GM12878 (cell line): ENCODE measurements at places on chromosomes 16 and 17. TPM values are rescaled to one million over a fixed set of nuclear protein-coding genes. Genes with fewer than 3 reads are reported as not detected.

DNA sequence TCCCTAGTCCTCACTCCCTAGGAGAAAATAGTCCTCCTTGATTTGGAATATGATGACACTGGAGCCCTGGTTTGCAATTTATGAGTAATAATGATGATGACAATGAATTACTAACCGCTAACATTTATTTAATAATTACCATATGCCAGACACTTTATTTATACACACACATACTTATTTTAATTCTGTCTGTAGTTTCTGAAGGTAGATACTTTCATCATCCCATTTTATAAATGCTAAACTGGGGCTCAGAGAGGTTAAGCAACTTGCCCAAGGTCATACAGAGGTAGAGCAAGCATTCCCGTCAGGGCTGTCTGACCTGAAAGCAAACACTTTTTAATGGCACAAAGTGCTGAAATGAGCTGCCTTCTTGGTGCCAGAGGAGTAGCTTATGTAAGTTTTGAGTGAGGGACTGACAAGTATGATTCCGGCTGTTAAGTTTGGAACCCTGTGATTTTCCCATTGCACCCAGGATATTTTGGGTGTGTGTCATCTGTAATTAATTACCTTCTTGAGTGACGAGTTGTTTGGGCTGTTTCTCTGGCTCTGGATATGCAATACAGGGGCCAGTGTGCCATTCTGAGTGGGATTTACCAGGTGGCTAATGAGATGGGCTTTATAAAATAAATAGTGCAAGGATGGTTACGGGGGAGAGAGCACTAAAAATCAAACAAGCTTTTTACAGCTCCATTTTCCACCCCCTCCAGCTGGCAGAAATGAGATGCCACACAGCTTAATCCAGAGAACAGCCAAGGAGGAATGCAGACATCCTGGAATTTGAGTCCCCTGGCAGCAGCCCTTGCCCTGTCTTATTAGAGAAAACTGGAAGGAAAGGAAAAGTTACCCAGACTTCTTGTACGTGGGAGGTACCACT, 211.8 kb downstream of the SNX29 start:
- no peak for DNase-seq

DNA sequence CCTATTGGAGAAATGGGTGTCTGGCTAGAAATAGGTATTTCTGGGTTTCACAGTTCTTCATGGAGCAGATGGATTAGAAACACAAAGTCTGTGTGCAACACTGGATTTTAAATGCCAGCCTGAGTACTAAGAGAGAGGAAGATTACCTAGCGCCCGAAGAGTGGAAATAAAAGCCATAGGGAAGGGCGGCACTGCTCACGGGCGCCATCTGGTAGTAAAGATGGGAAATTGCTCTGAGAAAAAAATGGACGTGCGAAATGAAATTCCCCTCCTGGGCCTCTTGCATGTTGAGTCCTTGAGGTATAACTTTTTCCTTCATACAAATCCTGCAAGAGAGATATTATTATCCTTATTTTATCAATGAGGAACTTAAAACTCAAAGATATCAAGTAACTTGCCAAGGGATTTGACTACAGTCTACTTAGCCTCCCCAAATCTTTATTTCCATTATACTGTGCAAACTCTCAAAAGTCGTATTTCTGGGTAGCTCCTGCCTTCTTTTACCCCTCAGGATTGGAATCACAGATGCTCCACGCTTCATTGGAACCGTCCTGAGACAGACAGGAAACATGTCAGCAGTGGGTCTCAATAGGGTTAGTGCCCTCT, 72.8 kb downstream of the MMD start:
- no peak for DNase-seq

The MRC2 gene
- 0.87 and 1.2 TPM in 2 replicates for total RNA-seq

DNA sequence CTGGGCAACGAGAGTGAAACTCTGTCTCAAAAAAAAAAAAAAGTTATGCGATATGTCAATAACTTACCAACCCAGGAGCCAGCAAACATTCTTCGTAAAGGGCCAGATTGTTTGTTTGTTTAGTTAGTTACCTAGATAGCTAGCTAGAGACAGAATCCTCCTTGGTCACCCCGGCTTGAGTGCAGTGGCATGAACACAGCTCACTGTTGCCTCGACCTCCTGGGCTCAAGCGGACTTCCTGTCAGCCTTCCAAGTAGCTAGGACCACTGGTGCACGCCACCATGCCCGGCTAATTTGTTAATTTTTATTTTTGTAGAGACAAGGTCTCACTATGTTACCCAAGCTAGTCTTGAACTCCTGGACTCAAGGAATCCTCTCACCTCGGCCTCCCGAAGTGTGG, 113.0 kb downstream of the LITAF start:
- DNase-seq, result no peak
